ENCODE measurements at places on chromosomes 5 and 9.
A peak's percentile ranks its signal among the peaks of the same experiment; 100 is the strongest.

GRCh38 chr9:71446473-71447411, 321.6 kb downstream of the CEMIP2 start:
- no peak for DNase-seq

DNA sequence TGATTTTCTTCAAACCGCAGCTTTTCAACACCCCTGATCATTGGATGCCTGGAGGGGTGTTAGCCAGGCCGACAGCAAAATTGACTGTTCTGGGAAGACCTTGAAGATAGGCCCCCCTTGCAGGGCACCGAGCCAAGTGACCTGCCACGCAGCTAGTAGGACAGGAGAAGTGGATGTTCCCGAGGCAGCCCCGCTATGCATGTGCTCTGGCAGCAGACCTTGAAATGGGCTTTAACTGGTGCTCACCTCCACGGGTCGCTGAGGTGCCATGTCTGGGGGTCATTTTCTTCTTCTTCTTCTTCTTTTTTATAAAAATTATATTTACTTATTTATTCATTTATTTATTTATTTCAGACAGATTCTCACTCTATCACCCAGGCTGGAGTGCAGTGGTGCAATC, 12.6 kb downstream of the FGF18 start:
- DNase-seq: no peak

GRCh38 chr9:131048332-131048731, 39.4 kb downstream of the LAMC3 start:
- DNase-seq: no peak

DNA sequence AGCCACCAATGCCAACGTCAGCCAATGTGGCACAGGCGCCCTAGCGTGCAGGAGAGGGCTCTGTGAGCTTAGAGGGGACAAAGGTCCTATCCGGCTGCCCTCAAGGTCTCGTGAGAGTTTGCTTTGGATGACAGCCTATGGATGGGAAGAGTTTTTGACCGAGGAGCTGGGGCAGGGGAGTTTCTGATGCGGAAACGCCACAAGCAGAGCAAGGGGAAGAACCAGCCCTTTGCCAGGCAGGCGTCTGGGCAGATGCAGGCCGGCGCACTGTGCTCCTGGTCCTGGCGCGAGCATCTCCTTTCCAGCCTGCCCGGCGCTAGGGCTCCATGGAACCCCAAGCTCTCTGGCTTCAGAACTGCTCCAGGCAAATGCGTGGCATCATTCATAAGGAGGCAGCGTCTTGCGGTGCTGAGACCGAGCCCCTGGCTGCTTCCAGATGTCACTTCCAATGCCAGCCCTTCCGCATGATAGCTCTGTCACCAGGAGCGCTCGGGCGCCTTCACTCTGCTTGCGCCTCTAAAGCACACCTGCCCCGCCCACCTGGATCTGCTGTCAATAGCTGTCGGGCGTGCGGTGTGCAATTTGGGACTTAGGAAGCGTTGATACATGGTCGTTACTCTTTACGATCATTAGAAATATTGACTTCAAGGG, 374.9 kb upstream of the IRX1 start:
- DNase-seq: no peak

GRCh38 chr9:98786750-98787510, 9.4 kb downstream of the ANKS6 start:
- no peak for DNase-seq

GRCh38 chr5:113378081-113378480, 56.7 kb downstream of the TSSK1B start:
- no peak for DNase-seq

DNA sequence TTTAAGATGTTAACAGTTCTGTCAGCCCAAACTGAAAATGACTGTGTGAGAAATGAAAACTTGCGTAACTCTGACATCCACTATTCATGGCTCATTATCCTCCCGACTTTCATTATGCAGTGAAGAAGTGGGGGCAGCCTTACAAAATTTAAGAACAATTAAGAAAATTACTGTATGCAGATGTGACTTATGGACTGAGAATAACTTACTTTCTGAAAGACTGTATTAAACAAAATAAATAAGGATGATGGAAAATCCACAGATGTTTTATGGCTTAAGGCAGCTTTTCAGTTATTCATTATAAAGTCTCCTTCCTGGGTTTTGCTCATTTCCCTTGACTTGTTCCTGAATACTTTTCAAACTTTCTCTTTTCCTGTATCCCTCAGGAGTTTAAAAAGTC, 55.2 kb downstream of the GRIN3A start:
- no peak for DNase-seq

DNA sequence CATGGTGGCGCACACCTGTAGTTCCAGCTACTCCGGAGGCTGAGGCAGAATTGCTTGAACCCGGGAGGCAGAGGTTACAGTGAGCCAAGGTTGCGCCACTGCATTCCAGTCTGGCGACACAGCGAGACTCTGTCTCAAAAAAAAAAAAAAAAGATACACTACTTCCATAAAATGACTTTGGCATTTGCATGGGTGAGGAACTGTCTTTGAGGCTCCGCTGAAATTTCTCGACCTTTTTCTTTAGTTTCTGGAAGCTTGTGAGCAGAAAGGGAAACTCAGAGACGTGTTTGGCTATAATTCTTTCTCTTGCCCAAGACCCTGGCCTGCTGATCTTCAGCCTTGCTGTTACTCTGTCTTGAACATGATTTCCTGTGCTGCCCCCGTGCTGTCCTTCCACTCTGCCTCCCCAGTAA, 37.3 kb downstream of the SPIN1 start:
- no peak for DNase-seq

- peak; percentile 41 for DNase-seq
These were observed 3.7 kb upstream of the STXBP1 start for GRCh38 chr9:127608104-127608966.

- no peak for DNase-seq
These were observed 226.5 kb upstream of the POU5F2 start for GRCh38 chr5:93967923-93968322.

GRCh38 chr9:81499021-81499454, 190.3 kb downstream of the TLE1 start:
- no peak for DNase-seq

- peak; percentile 17 for DNase-seq
These were observed 220.8 kb upstream of the RFX3 start for GRCh38 chr9:3746296-3747275.

DNA sequence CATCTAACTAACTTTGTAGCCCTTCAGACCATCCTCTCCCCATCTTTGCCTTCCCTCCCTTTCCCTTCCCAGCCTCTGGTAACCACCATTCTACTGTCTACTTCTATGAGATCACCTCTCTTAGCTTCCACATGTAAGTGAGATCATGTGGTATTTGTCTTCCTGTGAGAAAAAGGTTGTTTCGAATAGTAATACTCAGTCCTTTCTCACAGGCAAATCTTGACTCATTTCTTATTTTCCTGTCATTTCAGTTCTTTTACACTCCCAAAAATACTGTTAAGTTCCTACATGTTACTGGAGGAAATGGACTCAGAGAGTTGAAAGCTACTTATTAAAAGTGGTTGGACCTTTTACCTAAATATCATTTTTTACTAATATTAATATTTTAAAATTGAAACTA, 82.1 kb downstream of the SLF1 start:
- no peak for DNase-seq

- DNase-seq: peak; percentile 9
These were observed 47.5 kb downstream of the NEURL1B start for GRCh38 chr5:172688349-172689217.

GRCh38 chr5:94623877-94624276, 5.4 kb downstream of the SLF1 start:
- DNase-seq: no peak

DNA sequence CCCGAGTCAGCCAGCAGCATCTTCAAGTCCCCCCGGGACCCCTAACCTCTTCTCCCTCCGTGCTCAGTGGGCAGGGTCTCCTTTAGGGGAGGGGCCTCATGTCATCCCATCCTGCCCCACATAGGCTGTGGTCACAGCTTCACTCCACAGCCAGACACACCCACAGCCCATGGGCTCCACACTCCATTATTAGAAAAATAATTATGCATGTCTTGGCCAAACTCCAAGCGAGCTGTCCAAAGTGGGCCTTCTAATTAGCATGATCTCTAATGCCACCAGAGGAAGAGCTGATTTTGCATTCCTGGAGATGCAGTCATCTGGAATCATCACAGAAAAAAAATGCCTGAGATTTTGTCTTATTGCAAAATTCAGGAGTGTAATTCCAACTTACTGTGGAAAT, 418.2 kb downstream of the IRX2 start:
- no peak for DNase-seq

GRCh38 chr9:93132287-93132927, 1.6 kb downstream of the NINJ1 start:
- DNase-seq: no peak

- DNase-seq: no peak
These were observed 144.4 kb upstream of the FSTL4 start for GRCh38 chr5:133756756-133757155.

- DNase-seq: no peak
These were observed 46.6 kb upstream of the GNPDA1 start for GRCh38 chr5:142059304-142059940.

DNA sequence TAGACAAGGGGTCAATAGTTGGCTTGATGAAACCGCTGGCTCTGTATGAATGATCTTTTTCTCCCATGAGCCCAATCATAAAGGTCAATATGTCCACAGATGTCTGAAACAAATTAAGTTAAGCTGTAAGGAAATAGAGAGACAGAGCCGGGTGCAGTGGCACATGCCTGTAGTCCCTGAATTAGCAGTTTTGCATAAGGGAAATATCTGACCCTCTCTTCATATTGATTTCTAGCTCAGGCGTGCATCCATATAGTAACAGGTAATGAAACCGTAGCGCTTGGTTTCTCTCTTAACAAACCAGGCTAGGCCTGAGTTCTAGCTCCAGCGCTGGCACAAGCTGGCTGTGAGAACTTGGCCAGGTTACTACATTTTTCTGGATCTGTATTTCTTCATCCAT, 118.1 kb upstream of the ERCC6L2 start:
- DNase-seq: no peak

DNA sequence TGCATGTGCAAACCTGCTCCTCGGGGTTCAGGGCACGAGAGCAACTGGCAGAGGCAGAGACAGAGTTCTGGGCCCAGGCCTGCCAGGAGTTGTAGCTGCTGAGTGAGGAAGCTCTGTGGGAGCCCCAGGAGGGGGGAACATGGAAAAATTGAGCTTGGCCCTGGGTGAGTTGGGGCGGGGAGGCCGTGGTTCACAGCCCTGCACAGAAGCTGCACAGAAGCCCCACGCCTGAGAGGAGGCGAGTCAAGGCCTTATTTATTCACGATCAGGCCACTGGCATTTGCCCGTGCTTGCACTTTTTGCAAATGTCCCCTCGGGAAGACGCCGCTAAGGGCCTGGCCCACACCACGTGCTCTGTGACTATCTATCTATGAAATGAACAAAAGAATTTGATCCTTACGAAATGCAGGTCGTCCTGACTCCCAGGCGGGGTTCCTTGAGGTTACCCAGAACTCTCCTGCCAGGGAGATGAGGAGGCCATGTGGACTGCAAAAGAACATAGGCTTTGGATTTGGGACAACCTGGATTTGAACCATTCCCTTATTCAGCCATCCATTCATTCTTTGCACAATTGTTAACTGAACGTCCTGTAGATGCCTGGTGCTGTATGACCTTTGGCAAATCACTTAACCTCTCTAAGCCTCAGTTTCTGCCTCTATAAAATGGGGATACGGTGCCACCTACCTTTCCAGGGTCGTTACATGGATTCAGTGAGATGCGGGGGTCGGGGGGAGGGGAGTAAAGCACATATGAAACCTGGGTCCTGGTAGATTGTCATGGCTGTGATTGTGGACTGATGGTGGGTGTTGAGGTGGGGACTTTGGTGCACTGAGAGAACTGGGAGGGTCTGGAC, 17.9 kb downstream of the COL27A1 start:
- DNase-seq: no peak

GRCh38 chr9:94900222-94901018, 173.9 kb downstream of the AOPEP start:
- DNase-seq: no peak

GRCh38 chr5:2591777-2592453, 159.6 kb downstream of the IRX2 start:
- DNase-seq: no peak

- DNase-seq: no peak
These were observed 22.7 kb upstream of the RXRA start for GRCh38 chr9:134303601-134304000.

DNA sequence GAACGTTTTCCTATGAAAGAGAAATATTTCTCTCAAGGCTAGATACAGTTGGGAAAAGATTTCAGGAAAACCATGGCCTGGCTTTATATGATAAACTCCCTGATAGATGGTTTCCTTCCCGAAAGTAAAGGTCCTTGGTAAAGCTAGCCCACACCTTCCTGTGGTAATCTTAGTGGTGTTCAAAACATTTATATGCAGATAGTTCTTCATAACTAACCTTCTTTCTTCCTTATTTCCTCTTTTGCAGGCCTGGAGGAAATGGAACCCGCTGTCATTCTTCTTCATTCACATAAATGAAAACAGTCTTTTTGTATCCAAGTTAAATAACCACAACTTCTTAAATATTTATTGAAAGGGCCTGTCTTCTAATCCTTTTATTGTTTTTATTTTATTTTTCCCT, 474.0 kb upstream of the ACTBL2 start:
- DNase-seq: no peak

- no peak for DNase-seq
These were observed 2.8 kb upstream of the PLK2 start for GRCh38 chr5:58462623-58463230.

DNA sequence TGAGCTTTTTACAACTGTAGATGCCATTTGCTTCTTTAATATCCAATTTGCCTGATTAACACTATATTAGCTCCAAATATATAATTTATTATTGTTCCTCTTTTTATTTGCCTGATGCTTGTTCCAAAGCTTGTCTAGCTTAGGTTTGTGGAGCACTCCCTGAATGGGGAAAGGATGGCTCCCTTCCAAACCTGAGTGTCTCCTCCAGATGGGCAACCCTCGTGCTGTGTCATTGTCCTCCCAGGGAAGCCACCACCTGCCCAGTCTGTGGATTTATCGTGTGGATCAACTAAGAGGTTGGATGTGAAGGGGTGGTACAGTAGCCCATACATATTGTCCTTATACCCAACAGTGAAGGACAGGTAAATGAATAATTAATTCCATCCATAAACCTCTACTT, 404.9 kb downstream of the CDK5RAP2 start:
- no peak for DNase-seq

GRCh38 chr5:9654886-9655285, 24.7 kb upstream of the TAS2R1 start:
- no peak for DNase-seq

DNA sequence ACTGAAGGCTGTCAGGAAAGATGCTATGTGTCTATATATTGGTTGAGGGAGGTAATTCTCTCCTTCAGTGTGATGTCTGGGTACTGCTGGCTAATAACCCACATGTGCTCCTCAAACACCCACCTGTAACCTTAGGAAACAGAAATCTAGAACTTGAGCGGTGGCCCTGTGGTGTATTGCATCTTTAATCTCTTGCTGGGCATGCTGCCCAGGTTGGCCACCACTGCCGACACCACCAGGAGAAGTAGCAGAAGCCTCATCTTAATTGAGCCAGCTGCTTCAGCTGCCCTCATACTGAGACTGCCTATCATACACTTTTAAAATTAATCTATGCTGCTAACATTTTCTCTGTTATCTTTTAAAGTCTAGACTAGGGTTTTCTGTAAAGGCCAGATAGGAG, 103.5 kb upstream of the C5orf63 start:
- DNase-seq: no peak

Measured in activated naive CD8-positive, alpha-beta T cell treated with anti-CD3 and anti-CD28 coated beads, Interleukin-2, amount 50 U/mL, for 16 hours (primary cell).